ENCODE measurements at places on chromosomes 12 and 14.

DNA sequence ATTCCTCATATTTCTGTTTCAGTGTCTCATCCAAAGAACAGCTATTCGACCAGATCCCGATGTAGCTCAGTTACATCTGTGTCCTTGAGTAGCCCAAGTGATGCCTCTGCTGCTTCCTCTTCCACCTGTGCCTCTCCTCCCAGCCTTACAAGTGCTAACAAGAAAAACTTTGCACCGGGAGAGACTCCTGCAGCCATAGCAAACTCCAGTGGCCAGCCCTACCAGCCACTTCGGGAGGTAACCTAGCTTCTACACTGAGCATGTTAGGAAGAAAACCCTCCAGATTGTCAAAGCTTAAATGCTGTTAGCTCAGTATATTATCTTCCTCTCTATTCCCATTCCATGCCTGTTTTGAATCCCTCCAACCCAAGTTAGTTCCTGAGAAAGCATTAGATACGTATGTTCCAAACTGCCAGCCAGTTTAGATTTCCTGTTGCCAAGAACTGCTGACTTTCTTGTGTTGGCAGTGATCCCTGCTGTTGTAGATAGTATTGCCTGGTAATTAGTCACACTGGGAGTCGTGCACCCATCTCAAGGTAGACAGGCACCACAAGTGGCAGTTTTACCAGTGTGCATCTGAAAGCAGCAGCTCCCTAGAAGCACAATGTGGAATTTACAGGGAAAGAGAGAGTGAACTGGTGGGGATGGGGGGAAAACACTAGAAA is 14.0 kb upstream of the KCNH3 start:
- DNase-seq = no peak

GRCh38 chr14:101706509-101707067 is 54.9 kb upstream of the PPP2R5C start:
- no peak for DNase-seq

GRCh38 chr12:15199930-15200329 is 21.3 kb downstream of the RERG start:
- no peak for DNase-seq

- DNase-seq = no peak
Observed at GRCh38 chr14:94363151-94363624, 25.2 kb downstream of the SERPINA1 start.

- DNase-seq = no peak
Observed at GRCh38 chr14:99566009-99566389, 38.0 kb downstream of the CCDC85C start.

All from COLO829 (cell line).